ENCODE measurements at places on chromosomes 7 and 10. TPM values are rescaled to one million over a fixed set of nuclear protein-coding genes. Genes with fewer than 3 reads are reported as not detected.

The HIF1AN gene
- 4.7 TPM for total RNA-seq

The OR2F1 gene
- not detected for total RNA-seq

The CDH23 gene
- total RNA-seq, result 40.9 TPM

DNA sequence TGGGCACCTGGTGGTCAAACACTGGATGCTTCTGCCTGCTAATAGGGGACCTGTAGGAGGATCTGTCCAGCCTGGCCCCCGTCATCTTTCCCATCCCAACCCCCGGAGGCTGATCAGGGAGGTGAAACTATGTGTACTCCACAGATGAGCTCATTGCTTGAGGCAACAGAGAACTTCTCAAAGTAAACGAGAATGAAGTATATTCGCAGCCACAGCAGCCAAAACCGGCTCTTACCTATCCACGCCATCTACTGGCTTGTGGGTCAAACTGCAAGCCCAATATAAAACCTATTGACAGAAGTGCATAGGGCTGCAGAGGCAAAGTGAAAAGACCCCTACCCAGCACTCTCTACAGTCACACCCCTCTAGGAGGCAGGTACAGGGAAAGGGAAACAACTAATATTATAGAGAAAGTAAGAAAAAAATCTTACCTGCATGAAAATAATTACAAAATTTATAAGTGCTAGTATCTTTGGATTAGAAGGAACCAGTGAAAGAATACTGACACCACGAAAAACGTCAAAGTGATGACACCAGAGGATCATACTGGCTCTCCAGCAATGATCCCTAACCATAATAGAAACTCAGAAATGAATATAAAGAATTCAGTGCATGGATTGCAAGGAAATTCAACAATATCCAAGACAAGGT, 973.5 kb downstream of the ANKRD7 start:
- DNase-seq, result no peak

GRCh38 chr10:33410860-33411234, 76.4 kb upstream of the NRP1 start:
- no peak for DNase-seq

DNA sequence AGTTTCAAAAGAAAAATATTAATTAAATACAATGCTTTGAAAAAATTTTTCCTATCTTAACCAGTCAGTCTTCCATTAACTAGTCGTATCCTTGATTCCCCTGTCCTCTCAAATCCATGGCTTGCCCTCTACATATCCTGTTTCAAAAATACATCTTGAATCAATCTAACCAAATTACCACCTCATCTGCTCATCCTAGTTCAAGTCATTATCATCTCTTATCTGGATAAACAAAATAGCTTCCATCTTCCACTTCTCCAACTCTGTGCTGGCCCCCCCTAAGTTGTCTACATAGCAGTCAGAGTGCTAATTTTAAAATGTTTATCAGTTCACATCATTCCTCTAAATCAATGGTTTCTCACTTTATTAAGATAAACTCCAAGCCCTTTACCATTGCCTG, 125.4 kb downstream of the HBP1 start:
- DNase-seq, result no peak

DNA sequence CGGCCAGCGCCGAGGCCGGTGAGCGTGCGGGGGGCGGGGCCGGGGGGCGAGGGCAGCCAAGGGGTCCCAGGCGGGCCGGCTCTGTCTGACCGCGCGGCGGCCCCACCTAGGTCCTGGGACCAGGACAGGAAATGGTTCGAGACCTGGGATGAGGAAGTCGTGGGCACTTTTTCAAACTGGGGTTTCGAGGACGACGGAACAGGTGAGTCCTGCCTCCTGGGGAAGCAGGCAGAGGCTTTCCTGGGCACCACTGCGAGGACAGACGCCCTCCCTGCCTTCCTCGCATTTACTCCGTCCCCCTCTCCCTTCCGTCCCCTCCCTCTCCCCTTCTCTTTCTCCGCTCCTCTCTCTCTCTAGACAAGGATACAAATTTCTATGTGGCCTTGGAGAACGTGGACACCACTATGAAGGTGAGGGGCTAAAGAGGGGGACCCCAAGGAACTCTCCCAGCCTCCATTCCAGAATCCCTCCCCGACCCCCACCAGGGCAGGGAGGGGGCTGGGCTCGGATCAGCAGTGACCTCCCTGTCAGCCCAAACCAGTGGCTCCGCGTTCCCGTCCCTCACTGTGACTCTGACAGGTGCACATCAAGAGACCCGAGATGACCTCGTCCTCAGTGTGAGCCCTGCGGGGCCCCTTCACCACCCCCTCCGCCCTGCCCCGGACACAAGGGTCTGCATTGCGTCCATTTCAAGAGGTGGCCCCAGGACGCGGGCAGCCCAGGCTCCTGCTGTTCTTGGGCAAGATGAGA, 2.6 kb upstream of the MUC12 start:
- no peak for DNase-seq

DNA sequence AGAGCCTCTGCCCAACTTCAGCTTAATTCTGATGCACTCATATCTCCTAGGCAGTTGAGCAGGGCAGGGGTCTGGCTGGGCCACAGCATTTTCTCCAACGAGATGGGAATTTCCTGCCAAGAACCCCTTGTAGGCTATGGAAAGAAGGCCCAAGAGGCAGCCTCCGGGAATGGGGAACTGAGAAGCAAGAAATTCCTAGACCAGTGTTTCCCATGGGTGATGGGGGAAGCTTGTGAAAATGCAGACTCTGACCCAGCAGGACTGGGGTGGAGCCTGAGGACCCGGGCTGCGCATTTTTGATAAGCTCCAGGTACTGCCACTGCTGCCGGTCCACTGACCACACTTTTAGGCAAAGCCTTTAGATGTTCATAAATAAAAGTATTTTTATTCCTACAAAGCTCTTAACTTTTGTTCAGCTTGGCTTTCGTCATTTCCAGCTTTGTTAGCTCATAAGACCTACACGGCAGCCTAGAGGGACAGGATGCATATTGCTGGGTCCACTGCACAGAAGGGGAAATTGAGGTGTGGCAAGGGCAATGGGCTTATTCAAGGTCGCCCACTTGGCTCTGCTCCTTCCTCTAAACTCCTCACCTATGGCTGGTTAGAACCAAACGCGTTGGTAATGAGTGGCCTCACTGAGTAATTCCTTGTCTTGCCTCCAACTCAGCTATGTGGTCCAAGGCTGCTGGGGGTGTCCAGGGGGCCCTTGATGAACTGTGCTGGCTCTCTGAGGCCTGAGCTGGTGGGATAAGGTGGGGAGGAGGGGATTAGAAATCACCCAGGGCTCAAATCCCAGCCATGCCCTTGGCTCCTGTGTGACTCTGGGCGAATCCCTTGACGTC, 29.5 kb downstream of the ZCCHC24 start:
- no peak for DNase-seq

- DNase-seq, result no peak
These were observed 30.9 kb downstream of the DNAJB12 start for GRCh38 chr10:72323771-72324191.

DNA sequence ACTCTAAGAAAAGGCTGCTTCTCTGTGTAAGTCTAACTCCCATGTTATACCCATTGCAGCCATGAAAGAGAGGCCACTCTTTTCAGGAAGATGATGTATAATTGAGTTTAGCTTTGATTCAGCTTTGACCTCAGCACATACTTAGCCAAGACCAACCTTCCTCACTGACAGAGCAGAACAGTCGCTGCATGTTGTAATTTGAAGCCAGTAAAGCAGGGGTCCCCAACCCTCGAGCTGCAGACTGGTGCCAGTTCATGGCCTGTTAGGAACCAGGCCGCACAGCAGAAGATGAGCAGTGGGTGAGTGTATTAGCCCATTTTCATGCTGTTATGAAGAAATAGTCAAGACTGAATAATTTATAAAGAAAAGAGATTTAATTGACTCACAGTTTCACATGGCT, 223.9 kb downstream of the GPR158 start:
- no peak for DNase-seq

GRCh38 chr7:90111-91063, 102.0 kb upstream of the FAM20C start:
- peak; percentile 49 for DNase-seq

DNA sequence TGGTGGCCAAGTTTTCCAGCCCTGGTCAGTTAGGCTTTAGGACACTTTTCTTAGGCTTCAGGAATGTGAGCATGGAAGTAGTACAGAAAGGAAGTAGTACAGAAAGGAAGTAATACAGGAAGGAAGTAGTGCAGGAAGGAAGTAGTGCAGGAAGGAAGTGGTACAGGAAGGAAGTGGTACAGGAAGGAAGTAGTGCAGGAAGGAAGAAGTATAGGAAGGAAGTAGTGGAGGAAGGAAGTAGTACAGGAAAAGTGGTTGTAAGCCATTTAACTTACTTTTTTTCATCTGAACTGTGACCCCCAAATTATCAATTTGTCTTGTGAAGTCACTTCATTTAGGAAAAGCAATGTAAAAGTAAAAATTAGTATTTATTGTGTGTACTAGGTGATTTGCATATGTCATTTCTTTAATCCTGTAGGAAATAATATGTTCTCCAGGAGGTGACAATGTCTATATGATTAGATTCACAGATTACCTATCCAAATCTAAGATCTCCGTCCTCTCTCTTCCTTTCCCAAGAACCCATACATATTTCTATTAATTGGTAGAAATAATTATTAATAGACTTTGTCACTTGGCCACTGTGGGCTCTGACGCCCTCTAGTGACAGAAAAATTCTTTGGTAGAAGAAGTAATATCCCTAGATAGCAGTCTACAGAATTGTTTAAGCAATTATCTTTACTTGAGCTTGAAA, 3.9 kb upstream of the FAS start:
- no peak for DNase-seq

All from ascending aorta (tissue), 2 donors.